ENCODE measurements at places on chromosomes 4 and X.

DNA sequence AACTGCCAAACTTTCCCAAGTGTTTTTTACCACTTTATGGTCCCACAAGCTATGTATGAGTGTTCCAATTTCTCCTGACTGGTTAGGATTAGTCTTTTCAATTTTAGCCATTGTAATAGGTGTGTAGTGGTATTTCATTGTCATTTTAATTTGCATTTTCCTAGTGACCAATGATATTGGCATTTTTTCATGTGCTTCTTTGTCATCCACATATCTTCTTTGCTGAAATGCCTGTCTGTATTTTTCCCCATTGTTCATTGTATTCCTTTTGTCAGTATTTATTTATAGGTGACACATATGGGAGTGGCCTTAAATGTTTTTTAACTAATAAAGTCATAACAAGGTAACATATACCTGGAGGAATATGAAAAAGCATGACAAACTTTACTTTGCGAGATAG lies 9.2 kb upstream of the UBE2D3 start:
- DNase-seq = no peak

- DNase-seq = no peak
These were observed 336.8 kb upstream of the CLNK start for GRCh38 chr4:11021333-11021732.

DNA sequence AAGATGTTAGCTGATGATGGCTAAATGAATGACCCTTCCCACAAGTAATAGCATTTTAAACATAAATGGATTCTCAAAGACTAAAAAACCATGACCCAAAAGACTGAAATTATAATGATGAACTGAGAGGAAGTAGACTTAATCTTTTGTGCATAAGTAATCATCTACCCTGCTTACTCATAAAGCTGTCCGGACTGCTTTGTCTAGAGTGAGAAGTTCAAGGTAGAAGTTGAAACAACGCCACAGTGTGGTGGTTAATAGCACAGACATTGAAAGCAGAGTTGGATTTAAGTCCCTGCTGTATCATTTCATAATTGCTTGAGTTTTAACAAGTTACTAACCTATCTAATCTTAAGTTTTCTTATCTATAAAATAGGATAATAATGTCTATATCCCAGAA lies 346.6 kb downstream of the CENPC start:
- no peak for DNase-seq

- DNase-seq = no peak
These were observed 772.3 kb downstream of the FAT4 start for GRCh38 chr4:126087101-126087500.

GRCh38 chr4:114386637-114387233 lies 211.9 kb upstream of the UGT8 start:
- DNase-seq = no peak

DNA sequence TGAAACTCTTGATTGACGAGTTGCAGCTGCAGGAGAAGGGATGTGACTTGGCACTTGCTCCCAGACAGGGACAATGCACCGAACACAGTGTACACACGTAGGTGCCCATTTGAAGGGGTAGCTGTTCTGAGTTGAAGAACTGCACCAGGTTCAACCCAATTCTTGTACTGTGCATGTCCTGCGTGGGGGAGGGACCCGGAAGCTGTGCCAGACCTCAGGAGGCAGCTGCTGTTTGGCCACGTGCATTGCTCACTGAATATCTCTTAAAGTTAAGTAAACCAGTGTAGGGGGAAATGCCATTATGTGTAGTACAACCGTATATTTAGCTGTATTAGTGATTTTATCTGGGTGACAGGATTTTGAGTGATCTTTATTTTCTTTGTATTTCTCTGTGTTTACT lies 12.0 kb upstream of the RBBP7 start:
- no peak for DNase-seq

DNA sequence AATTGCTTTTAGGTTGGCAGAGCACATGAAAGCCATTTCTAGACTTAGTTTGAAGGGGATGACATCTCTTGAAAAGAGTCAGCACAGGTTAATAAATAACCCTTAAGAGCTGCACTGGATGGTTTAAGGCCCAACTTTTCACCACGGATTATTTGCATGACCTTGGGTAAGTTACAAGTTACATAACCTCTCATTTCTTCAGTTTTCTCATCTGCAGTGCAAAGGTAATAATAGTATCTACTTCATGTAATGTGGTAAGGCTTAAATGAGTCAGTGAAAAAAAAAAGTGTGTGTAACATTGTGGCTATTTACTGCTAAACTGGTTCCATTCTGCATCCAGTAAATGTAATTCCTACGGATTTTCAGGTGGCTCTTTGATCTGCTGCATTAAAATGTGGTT lies 715.8 kb downstream of the CCSER1 start:
- no peak for DNase-seq

DNA sequence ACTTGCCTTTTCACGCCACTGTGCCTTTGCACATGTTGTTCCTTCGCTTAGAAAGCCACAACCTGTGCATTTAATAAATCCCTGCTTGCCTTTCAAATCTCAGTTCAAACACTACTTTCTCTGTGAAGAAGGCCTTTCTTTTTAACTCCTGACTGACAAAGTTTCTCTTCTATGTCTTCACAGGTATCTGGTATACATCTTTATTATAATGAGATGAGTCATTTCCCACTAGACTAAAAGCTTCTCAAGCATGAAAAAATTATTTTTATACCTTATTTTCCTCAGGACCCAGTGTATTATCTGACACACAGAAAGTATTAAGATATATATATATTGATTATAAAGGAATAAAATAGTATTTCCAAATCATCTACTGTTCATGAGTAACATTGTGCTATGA lies 189.9 kb downstream of the TBCK start:
- DNase-seq = no peak

- no peak for DNase-seq
These were observed 584.8 kb downstream of the PPARGC1A start for GRCh38 chr4:23305026-23305425.

- DNase-seq = no peak
These were observed 849.4 kb downstream of the FSTL5 start for GRCh38 chr4:161314371-161314770.

GRCh38 chr4:114310296-114310925 lies 288.2 kb upstream of the UGT8 start:
- DNase-seq = no peak

- no peak for DNase-seq
These were observed 7.2 kb upstream of the CTAG2 start for GRCh38 chrX:154660541-154660940.

DNA sequence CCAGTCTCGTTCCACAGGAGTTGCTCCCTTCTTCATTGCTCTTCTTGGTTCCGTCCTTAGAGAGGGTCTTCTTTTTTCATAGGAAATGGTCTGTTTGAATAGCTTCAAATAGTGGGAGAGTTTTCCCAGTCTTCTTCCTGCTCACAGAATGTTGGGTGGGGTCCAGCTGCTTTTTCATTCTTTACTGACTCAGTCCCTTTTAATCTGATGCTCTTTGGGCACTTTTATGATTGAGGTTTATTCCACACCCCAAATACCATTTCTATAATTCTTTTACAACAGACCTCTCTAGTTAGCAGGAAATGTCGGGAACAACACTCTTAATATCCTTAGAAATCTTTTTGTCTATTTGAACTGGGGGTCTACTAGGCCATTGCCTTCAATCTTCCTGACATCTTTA lies 239.5 kb downstream of the PRDM5 start:
- DNase-seq = no peak

DNA sequence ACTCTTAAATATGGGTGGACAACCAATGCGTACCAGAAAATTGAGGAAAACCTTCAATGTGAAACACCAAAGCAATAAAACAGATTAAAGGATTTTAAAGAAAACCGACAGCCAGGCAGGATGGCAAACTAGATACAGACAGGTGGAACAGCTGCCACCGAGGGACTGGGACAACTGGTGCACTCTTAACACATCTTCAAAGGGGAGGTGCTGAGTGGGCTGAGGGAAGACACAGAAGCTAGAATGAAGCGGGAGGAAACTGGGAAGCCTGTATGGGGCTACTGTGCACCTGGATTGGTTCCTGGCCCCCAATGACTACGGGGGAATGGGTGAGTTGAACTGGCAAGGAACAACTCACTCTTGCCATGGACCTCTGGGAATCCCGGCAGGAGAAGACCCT lies 20.7 kb downstream of the ZNF280C start:
- DNase-seq = no peak

- DNase-seq = no peak
These were observed 120.3 kb downstream of the BANK1 start for GRCh38 chr4:101910786-101911373.

- no peak for DNase-seq
These were observed 103.1 kb downstream of the PHEX start for GRCh38 chrX:22135171-22135711.

DNA sequence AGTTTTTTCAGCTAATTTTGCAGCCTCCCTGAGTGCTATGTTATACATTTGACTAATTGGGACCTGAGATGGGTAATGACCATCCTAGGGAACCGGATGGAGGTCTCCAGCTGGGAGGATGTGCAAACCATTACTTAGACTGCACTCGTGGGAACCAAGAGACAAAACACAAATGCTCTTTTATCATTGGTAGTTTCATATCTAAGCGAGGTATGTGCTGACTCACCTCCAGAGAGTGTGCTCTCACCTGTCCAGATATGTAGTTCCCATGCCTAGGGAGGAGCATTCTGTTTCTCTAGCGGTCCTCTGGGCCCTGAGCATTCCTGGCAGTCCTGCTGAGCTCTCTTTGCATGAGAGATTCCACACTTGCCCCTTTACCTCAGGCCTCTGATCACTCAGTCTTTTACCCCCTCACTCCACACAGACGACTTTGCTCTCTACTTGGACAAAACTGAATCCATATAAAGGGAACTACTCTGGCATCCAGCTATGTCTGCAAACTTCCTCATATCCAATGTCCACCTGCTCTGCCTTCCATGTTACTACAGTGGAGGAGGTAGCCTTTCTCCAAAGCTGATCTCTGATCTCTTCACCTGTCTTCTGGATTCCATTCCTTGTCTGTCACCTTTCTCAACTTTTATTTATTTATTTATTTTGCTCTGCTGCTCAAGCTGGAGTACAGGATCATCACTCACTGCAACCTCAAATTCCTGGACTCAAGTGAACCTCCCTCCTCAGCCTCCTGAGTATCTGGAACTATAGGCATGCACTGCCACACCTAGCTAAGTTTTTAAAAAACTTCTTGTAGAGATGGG lies 88.4 kb downstream of the LRP2BP start:
- DNase-seq = no peak

GRCh38 chr4:54473798-54474197 lies 184.0 kb upstream of the KIT start:
- no peak for DNase-seq

GRCh38 chr4:72302981-72303704 lies 265.9 kb downstream of the ADAMTS3 start:
- no peak for DNase-seq

- DNase-seq = no peak
These were observed 121.5 kb downstream of the ANK2 start for GRCh38 chr4:113170805-113171468.

DNA sequence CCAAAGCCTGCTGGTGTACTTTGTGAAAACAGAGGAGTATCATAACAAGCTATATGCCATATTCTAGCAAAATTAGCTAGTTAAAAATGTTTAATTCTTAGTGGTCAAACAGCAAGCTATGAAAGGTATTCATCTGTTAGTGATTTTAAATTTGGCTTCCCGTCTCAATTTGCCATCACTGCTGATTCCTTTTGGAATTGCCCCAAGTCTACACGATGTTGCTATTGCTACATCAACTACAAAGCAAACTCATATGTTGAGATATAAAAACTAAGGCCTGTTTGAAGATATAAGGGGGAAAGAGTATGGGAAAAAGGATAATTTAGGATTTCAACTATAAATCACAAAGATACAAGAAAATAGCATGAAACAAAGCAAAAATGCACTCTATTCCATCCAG lies 146.1 kb downstream of the COL25A1 start:
- no peak for DNase-seq

DNA sequence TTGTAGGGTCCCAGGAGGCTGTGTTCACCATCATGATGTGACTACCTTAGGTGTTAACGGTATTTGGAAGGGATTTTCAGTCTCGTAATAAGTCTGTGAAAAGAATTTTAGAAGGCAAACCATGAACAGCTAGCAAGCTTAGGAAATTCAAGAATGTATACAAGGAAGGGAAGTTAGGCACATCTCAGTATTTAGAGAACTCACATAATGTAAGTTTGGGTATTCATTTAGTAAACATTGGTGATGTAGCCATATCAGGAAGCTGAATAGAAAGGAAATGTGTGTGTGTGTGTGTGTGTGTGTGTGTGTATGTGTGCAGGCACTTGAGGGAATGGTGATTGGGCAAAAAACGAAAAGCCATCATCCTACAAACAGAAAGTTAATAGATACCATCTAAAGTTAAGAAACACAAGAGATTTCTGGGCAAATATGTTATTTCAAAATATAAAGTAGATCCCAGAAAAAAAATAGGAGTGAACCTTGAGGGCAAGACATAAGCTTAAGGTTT lies 34.7 kb upstream of the PRKX start:
- no peak for DNase-seq

DNA sequence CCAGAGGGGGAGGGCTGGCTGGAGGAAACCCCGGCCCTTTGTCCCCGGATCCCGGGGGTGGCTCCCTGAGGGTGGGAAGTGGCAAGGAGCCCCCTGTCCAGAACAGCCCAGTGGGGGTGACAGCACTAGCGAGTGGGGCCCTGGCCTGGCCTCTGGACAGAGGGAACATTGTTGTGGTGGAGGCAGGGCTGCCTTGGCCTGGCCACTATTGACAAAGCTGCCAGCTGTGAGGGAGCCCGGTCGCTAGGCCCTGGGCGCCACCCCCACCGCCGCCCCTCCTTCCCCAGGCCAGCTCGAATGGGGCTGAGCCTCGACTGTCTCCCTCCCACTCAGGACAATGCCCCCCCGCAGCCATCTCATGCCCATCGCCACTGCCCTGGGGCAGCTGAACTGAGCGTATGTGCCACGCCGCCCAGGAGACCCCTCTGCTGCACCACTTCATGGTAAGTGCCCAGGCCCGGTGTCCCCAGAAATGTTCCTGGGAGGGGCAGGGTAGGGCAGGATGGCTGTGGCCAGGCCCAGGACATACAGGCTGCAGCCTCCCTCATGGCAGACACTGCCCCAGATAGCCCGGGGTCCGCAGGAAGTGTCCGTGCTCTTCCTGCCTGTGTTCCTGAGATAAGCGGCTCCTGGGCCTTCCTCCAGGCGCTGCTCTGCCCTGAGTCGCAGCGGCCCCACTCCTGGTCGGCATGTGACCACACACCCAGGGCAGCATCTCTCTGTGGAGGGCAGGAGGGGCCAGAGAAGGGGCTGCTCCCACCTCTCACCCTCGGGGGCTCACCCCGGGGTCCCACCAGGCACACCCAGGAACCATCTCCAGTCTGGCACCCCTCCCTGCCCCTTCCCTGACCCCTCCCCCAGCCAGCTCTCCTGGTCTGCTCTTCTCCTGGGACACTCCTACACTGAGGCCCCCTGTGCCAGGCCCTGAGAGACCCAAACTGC lies 1.4 kb downstream of the PLXNB3 start:
- DNase-seq = no peak

- no peak for DNase-seq
These were observed 11.8 kb downstream of the HTN1 start for GRCh38 chr4:70062000-70062399.

DNA sequence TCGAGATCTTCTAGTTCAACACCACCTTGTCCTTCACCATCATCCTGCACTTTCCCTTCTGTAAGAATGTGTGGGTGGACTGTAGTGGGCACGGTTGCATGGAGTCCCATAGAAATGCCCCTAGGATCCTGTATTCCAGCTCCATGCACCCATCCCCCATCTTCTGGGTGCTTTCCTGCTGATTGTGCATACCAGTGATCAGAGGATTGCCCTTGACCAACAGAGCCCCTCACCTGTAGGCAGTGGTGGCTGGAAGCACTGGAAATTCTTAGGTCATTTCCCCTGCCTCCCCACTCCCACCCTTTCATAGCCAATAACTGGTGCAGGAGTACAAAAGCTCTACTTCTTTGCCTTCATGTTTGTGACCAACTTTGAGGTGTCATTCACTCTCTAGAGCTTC lies 213.4 kb upstream of the ARSJ start:
- no peak for DNase-seq

Measured in activated gamma-delta T cell treated with anti-CD3 and anti-CD28 coated beads, Interleukin-2, amount 50 U/mL, for 16 hours (primary cell).